ENCODE measurements at places on chromosomes 16 and 17. TPM values are rescaled to one million over a fixed set of nuclear protein-coding genes. Genes with fewer than 3 reads are reported as not detected.

DNA sequence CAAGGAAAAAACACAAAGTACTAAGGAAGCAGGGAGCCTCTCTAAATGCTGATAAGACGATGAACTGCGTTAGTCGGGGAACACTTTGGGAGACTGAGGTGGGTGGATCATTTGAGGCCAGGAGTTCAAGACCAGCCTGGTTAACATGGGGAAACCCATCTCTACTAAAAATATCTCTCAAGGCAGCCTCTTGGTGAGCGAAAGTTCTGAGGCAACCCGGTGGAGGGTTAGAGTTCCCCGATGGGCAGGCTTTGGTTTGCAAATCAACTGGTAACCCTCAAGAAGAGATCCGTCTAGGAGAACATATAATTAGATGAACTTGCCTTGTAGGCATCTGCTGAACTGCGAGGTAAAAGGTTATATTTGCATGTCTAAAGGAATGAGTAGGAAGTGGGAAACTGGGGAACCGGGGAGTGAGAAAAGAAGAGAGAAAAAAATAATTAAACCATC lies 44.6 kb downstream of the WSB1 start:
- no peak for DNase-seq

- no peak for DNase-seq
Measured at GRCh38 chr17:40697297-40697696, 6.3 kb downstream of the KRT24 start.

GRCh38 chr17:17253406-17253805 lies 16.4 kb upstream of the FLCN start:
- DNase-seq = peak; percentile 4

DNA sequence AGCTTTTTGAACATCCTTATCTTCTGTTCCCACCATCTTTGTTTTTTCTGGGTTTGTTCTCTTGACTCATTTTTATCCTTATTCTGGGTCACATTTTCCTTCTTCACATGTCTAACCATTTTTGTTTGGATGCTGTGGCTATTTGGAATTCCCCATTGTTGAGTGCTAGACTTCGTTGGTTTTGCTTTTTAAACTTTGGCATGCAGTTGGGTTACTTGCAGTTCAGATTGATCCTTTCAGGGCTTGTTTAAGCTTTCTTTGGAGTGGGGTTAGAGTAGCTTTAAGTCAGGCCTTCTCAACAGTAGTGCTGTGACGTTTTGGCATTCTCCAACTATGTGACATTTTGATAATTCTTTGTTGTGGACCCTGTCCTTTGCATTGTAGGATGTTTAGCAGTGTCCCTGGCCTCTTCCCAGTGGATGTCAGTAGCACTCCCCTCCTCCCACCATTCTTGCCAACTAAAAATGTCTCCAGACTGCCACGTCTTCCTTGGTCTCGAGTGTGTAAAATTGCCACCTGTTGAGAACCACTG lies 21.1 kb downstream of the PRMT7 start:
- no peak for DNase-seq

DNA sequence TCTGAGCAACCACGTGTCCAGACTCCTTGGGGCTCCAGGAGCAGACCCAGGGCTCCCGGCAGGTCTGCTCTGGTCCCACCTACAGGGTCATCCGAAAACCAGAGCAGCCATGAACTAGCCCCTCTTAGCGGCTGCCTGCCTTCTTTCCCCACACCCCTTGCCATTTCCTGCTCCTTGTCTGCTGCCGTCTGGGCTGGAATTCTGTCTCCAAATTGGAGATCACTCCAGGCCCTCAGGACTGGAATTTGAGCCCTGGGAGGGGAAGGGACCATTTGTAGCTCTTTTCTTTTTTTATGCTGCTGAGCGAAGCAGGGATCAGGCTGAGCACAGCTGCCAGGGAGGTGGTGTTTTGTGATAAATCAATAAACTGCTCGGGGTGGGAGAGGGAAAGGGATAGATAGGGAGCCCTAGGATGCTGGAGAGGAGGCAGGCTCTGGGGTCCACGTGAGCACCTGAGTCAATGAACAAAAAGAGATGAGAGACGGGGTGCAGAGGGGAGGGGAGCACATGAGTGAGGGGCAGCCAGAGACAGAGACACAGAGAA lies 257.5 kb downstream of the ENGASE start:
- no peak for DNase-seq

LGALS9C gene
- 16.3 TPM for total RNA-seq

- DNase-seq = no peak
Measured at GRCh38 chr17:79183043-79183292, 108.3 kb downstream of the ENGASE start.

DNA sequence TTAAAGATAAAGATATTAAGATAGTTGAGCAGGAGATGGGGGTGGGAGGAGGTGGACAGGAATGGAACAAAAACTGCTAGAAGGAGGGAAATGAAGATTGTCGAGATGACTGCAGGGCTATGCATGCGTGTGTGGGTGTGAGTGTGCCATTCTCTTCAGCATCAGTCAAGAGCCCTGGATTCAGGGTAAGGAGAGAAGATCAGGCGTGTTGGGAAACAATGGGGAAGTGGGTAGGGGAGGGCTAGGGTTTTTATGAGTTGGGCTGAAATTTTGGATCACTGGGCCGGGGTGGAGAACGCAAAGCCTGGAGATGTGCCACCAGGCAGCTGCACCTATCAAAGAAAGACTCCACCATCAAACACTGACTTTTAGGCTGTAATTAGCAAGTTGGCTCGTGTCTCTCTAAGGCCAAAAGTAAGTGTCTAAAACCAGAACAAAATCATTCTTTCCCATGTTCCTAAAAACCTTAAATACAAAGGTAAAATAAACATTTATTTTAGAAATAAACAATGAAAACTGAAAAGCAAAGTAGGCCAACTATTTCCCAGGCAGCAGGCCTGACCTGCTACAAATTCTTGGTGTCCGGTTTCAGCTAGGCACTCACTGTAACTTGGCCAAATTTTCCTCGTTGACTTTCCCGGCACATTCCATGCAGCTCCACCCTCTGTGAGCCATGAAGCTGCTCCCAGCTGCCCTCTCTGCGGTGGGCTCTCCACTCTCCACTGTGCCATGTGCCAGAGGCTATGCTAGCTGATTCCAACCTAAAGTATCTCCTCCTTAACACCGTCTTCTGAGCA lies 4.2 kb downstream of the CDRT4 start:
- DNase-seq = no peak

DNA sequence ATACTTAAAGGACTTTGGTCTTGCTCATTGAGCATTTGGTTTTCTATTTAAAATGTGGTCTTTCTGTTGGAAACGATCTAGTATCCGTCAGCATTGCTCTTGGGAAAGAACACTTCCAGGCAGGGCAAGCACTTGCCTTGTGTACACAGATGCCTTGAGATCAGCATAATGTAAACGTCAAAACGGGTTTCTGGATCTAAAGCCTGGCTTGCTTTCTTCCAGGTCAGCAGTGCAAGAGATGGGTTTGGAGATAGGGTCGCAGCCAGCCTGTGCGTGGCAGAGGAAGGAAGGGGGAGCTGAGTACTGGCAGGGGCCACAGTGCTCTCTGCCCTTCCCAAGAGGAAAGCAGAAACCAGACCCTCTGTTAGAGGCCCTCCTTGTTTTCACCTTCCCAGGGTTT lies 175.5 kb downstream of the LGALS9B start:
- DNase-seq = no peak

GRCh38 chr17:41678411-41678906 lies 10.2 kb upstream of the EIF1 start:
- peak; percentile 44 for DNase-seq

GRCh38 chr16:82713778-82714177 lies 87.0 kb downstream of the CDH13 start:
- no peak for DNase-seq

IRX5 gene
- total RNA-seq = not detected

GRCh38 chr16:19294156-19294649 lies 8.7 kb downstream of the CLEC19A start:
- peak; percentile 63 for DNase-seq

ZMYND15 gene
- total RNA-seq = 4.0 TPM

- no peak for DNase-seq
Measured at GRCh38 chr16:10668322-10669045, 26.2 kb downstream of the TEKT5 start.

- no peak for DNase-seq
Measured at GRCh38 chr16:11988258-11988978, 11.9 kb downstream of the SNX29 start.

CHD9NB gene
- total RNA-seq = 6.9 TPM

CSH1 gene
- not detected for total RNA-seq

- DNase-seq = peak; percentile 81
Measured at GRCh38 chr17:39699818-39700147, at the start of gene ERBB2. ERBB2 (plus strand) TSS chr17:39700064; CDS start chr17:39700239, 175 bp downstream.

CHST5 gene
- total RNA-seq = 62.6 TPM

GRCh38 chr16:50038286-50038685 lies 13.3 kb downstream of the CNEP1R1 start:
- DNase-seq = no peak

ABCC6 gene
- 12.4 TPM for total RNA-seq

DNA sequence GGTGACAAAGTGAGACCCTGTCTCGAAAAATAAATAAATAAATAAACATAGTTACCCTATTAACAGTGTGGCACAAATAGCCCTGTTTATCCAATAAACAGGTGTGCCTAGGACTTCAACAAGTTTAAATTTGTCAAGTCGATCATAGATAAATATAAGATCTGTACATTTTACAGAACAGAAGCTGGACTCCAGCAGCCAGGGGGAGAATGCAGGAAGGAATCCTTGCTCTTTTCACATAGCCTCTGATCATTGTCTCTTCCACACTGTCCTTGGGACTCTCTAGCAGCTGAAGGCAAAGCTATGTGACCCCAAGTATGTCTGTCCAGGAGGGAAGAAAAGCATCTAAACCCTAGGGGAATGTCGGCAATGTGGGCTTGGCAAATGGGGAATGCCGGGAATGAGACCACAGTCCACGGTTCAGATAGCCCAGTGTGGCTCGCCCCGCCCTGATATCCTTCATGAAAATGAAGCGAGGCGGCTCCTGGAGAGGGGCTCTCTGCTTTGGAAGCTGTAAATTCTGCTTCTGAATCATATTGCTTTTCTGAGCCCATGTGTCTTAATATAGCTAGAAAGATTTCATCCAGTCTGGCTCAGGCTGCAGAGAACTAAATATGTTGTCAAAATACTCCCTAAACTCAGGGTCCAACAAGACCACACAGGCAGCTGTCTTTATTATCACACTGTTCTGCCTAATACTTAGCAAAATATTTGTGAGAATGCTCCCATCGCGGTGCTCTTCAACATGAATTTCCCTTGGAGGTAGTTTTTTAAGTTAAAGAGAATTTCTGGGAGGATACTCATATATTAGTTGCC lies 24.9 kb upstream of the GRB2 start:
- peak; percentile 61 for DNase-seq

DNA sequence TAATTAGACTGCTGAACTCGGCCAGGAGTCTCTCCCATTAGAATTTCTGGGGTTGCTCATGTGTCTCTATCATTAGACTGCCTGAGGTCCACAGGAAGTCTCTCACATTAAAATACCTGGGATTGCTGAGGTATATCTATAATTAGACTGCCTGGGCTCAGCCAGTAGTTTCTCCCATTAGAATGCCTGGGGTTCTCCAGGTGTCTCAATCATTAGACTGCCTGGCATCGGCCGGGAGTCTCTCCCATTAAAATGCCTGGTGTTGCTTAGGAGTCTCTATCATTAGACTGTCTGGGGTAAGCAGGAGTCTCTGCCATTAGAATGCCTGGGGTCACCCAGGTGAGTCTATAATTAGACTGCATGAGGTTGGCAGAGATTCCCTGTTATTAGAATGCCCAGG lies 2233.4 kb downstream of the TP53TG3F start:
- DNase-seq = no peak

GRCh38 chr17:7587420-7588151 lies 2.3 kb downstream of the SOX15 start:
- DNase-seq = no peak

DNA sequence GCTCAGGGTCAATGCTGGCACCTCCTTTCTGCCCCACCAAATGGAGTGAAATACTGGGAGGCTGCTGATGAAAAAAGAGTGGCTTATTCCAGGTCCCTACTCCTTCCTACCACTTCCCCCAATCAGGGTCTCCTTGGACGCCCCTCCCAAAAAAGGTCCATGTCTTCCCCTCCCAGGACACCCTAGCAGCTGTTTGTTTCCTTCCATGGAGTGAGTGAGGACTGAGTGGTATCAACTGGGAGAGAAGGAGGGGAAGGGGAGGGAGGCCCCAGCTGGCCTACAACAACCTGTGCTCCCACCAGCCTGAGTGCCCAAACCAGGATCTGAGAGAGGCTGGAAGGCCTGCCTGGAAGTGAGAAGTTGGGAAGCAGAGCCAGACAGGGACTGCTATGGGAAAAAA lies 28.7 kb upstream of the NGFR start:
- DNase-seq = no peak

DNA sequence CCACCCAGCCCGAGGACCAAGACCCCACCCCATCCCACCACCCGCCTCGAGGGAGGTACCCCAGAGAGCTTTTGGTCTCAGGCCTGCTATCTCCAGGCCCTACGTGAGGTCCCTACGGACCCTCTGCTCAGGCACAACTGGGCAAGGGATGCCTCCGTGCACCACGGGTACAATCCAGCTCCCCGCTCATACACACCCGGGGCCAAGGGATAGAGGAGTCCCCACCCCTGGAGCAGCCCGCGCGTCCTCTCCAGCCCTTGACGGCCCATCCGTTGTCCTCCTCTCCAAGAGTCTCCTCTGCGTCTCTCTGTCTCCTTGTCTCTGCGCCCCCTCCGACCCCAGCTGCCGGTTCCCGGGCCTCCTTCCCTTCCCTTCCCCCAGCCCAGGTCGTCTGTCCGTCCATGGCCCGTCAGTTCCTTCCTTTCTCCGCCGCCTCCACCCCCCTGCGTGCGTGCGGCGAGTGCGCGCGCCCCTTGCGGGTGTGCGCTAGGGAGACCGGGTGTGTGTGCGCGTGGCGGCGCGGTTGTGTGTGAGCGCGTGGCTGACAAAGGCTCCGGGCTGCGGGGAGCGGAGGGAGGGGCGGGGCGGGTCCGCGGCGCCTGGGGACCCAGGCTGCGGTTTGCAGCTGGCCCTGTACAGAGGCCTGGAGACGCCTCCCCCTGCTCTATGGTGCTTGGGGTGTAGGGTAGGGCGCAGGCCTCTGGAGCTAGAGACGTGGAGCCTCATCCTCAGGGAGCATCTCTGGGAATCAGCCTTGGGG lies 930 bp downstream of the SPNS2 start:
- no peak for DNase-seq

TEKT5 gene
- total RNA-seq = not detected

DNA sequence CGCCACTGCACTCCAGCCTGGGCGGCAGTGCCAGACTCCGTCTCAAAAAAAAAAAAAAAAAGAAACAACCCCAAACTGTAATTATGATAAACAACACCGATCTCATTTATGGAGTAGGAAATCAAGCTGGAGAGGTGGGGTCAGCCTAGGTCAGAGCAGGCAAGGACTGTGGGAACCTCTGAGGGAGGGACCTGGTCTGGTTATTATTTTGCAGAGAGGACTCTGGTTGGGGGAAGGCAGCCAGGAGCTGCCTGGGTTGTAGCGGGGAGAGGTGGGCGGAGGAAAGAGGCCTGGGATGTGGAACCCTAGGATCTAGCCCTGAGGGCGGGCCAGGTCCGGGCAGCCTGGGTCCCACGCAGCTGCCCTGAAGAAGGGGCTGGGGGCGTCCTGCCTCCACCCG lies 10.9 kb upstream of the HS3ST6 start:
- no peak for DNase-seq

GRCh38 chr16:53768167-53768566 lies 64.2 kb downstream of the FTO start:
- no peak for DNase-seq

- DNase-seq = no peak
Measured at GRCh38 chr17:68143425-68143824, 104.4 kb upstream of the AMZ2 start.

TEX14 gene
- not detected for total RNA-seq

GRCh38 chr17:12388226-12388625 lies 277.5 kb upstream of the MYOCD start:
- no peak for DNase-seq

GRAP gene
- total RNA-seq = 3.0 TPM

GRCh38 chr17:5667871-5668270 lies 83.6 kb upstream of the NLRP1 start:
- no peak for DNase-seq

GRCh38 chr17:29050176-29050575 lies 7.2 kb downstream of the PIPOX start:
- DNase-seq = no peak

Measured in Peyer's patch (tissue), 4 donors.